ENCODE measurements at places on chromosomes 1 and 21.
A peak's percentile ranks its signal among the peaks of the same experiment; 100 is the strongest.

- H3K4me1 ChIP-seq: no peaks in the 10 kb centered on the region
- H3K27ac ChIP-seq: no peak overlapping the region
- H3K36me3 ChIP-seq: no peaks in the 10 kb centered on the region
- no peak for DNase-seq
- H3K27me3 ChIP-seq: peaks cover 19% of the 10 kb centered on the region
Observed at GRCh38 chr1:173134029-173134428, 73.1 kb downstream of the TNFSF4 start.

DNA sequence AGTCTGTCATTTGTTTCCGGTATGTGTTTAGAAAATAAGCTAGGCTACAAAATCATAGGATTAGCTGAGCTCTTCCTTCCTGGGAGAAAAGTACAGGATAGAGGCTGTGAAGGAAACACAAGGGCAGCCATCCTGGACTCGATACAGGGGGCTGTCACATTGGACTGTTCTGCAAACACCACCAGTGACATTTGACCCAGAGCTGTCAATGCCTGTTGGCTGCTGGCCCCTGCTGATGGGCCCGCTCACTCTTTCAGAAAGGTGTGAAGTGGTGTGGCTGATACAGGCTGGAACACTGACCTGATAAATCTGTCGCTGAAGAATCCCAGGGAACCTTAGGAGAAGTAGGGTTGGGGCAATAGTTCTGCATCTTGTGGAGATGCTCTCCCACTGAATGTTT lies 183.1 kb downstream of the RHOU start:
- no peaks in the 10 kb centered on the region for H3K36me3 ChIP-seq
- H3K4me3 ChIP-seq: no peak overlapping the region
- H3K27me3 ChIP-seq: no peaks in the 10 kb centered on the region
- H3K27ac ChIP-seq: no peak overlapping the region
- H3K4me1 ChIP-seq: no peaks in the 10 kb centered on the region

GRCh38 chr1:167548059-167548932 lies 5.3 kb downstream of the CREG1 start:
- DNase-seq: no peak
- no peaks in the 10 kb centered on the region for H3K27me3 ChIP-seq
- H3K4me1 ChIP-seq: peaks cover 40% of the 10 kb centered on the region
- H3K4me3 ChIP-seq: no peak overlapping the region
- H3K36me3 ChIP-seq: no peaks in the 10 kb centered on the region
- H3K27ac ChIP-seq: no peak overlapping the region

GRCh38 chr1:84365225-84366221 lies 32.8 kb upstream of the DNASE2B start:
- no peak overlapping the region for H3K4me3 ChIP-seq
- no peaks in the 10 kb centered on the region for H3K36me3 ChIP-seq
- H3K4me1 ChIP-seq: peaks cover 14% of the 10 kb centered on the region

- no peak overlapping the region for H3K27ac ChIP-seq
- no peak for DNase-seq
- H3K4me3 ChIP-seq: no peak overlapping the region
- peaks cover 19% of the 10 kb centered on the region for H3K27me3 ChIP-seq
- H3K36me3 ChIP-seq: no peaks in the 10 kb centered on the region
Observed at GRCh38 chr1:22334860-22335550, 116.6 kb upstream of the ZBTB40 start.

DNA sequence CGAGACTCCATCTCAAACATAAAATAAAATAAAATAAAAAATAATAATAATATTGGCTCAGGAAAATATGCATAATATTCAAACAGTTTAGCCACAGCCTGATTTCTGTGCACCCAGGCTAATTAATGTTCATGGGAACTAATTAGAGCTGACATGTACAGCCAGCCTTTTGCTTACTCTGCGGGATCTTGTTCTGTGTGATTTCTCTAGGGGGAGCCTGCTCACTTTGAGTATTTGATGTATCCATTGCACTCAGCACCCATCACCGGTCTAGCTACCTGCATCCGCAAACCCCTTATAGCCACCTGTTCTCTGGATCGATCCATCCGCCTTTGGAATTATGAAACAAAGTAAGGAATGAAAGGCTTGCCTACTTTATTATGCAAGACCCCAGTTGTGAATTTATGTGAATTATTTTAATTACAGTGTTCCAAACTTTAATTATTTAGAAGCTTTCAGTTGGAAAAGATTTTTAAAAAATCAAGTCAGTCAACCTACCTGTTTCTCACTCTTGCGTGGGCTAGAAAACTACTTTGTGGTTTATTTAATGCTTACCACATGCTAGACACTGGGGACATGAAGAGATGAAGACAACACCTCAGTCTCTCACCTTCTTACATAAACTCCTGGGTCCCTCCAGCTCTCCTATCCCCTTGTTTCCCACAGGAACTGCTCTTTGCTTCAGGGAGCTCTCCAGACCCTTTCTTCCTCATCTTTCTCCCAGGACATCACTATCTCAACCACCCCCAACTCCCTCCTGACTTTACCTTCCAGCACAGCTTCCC lies 25.4 kb downstream of the CFAP57 start:
- no peak overlapping the region for H3K27ac ChIP-seq
- no peaks in the 10 kb centered on the region for H3K4me1 ChIP-seq

DNA sequence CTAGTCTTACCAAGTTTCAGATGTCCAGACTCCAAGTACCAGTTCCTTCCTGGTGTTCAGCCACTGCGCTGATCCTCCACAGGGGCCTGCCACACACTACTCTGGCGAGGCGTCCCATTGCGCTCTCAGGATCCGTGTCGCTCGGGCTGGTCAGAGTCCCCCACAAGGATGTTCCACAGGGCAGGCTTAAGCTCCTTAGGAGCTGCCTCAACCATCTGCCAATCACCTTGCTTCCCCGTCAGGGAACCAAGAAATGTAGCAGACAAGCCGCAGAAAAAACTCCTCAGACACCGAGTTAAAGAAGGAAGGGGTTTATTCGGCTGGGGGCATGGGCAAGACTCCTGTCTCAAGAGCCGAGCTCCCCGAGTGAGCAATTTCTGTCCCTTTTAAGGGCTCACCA lies 9.8 kb downstream of the OR2W3 start:
- H3K27me3 ChIP-seq: no peaks in the 10 kb centered on the region
- no peak overlapping the region for H3K27ac ChIP-seq
- no peak for DNase-seq

GRCh38 chr1:246275036-246275435 lies 232.0 kb downstream of the SMYD3 start:
- no peaks in the 10 kb centered on the region for H3K4me1 ChIP-seq
- no peak for DNase-seq
- no peaks in the 10 kb centered on the region for H3K27me3 ChIP-seq
- no peak overlapping the region for H3K27ac ChIP-seq

DNA sequence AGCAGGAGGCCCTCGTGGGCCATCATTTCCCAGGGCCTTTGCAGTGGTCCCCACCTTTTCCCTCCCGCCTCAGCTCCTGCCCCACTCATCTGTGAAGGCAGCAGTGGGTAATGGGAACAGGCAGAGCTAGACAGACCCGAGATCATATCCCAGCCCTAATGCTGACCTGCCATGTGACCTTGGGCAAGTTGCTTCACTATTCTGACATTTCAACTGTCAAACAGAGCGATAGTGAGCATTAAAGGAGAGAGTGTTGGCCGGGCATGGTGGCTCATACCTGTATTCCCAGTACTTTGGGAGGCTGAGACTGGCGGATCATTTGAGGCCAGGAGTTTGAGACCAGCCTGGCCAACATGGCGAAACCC lies 51.7 kb downstream of the RPS6KA1 start:
- no peaks in the 10 kb centered on the region for H3K27me3 ChIP-seq
- peak overlapping the region; percentile 82 for H3K4me3 ChIP-seq
- no peak for DNase-seq

GRCh38 chr1:29240986-29241385 lies 4.7 kb downstream of the PTPRU start:
- peaks cover 15% of the 10 kb centered on the region for H3K4me1 ChIP-seq
- H3K36me3 ChIP-seq: peaks cover 3% of the 10 kb centered on the region
- no peak for DNase-seq
- peaks cover 52% of the 10 kb centered on the region for H3K27me3 ChIP-seq

DNA sequence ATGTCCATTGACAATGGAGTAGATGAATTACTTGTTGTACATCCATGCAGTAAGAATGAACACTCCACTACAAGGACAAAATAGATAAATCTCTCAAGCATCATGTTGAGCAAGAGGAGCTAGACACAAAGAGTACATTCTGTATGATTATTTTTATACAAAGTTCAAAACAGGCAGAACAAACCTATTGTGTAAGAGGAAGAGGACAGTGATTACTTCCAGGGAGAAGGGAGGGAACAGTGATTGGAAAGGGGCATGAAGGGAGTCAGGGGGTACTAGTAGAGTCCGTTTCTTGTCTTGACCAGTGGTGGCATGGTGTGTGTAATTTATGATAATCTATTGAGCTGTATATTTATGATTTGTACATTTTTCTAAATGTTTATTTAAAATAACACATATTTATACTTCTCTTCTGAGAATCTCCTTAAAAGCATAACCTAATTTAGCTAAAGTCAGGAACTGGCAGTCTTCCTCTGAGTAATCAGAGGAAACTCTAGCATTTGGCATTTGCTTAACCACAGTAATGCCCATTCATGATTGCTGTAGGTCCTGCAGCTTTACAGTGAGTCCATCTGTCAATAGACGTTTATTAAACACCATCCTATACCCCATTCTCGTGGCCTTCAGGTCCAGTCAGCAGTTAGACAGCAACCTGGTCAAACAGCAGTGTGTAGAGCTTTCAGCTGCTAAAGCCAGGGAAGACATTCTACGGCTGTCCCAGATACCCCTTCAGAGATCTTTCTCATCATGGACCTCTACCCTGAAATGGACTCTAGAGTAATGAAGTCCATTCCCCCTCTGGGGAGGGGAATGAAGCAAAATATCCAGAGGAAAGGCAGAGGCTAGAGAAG lies 114.1 kb upstream of the GALNT2 start:
- peaks cover 3% of the 10 kb centered on the region for H3K36me3 ChIP-seq
- no peak for DNase-seq
- no peaks in the 10 kb centered on the region for H3K27me3 ChIP-seq
- H3K4me1 ChIP-seq: peaks cover 12% of the 10 kb centered on the region
- no peak overlapping the region for H3K4me3 ChIP-seq

DNA sequence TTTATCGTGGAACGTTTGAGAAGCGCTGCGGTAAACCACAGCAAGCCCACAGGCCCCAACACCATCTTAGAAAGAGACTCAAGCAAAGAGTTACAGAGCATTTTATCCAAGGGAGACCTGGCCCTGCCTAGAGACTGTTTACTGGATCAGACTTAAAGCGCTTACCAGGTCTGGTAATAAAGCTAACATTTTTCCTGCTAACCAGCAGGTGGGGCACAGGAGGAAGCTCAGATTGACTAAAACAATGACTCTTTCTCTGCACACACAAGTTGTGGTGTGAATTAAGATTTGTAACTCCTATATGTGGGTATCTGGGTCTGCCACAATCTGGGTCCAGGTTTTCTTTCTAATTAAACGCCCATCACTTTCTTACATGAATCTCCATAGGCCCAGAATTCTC lies 136.5 kb upstream of the ETS2 start:
- no peaks in the 10 kb centered on the region for H3K4me1 ChIP-seq
- peaks cover 20% of the 10 kb centered on the region for H3K27me3 ChIP-seq
- no peak overlapping the region for H3K27ac ChIP-seq
- no peaks in the 10 kb centered on the region for H3K36me3 ChIP-seq

- no peak for DNase-seq
- peaks cover 6% of the 10 kb centered on the region for H3K27me3 ChIP-seq
- H3K36me3 ChIP-seq: no peaks in the 10 kb centered on the region
- H3K4me1 ChIP-seq: peaks cover 7% of the 10 kb centered on the region
- no peak overlapping the region for H3K4me3 ChIP-seq
Observed at GRCh38 chr21:15687208-15687607, 42.6 kb upstream of the USP25 start.

DNA sequence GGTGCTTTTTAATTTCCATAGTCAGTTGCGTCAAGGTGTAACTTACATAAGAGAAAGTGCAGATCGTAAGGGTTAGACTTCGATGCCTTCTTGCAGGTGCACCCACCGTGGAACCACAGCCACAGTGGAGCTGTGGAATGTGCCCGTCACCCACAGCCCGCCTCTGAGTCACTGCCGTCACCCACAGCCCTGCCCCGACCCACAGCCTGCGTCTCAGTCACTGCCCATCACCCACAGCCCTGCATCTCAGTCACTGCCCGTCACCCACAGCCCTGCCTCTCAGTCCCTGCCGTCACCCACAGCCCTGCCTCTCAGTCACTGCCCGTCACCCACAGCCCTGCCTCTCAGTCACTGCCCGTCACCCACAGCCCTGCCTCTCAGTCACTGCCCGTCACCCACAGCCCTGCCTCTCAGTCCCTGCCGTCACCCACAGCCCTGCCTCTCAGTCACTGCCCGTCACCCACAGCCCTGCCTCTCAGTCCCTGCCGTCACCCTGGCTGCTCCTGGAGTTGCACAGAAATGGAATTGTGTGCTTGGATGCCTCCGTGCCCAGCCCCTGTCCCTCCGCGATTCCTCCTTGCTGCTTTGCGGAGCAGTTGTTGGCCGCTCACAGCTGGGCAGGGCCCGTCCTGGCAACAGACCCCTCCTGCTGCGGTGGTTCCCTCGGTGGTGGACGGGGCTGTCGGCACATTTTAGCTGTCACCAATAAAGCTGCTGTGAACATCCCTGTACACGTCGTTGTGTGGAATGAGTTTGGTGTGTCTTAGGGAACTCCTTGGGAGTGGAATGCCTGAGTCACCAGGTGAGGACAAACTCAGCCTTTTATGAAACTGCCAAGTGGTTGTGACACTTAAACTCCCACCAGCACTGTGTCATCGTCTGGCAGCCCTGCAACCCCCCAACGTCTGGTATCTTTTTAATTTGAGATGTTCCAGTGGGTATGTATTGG lies 44.9 kb upstream of the COL6A2 start:
- peaks cover 25% of the 10 kb centered on the region for H3K4me1 ChIP-seq
- peak overlapping the region; percentile 54 for H3K27ac ChIP-seq
- DNase-seq: peak; percentile 64
- peaks cover 12% of the 10 kb centered on the region for H3K27me3 ChIP-seq

GRCh38 chr1:19662313-19662712 lies 2.4 kb upstream of the HTR6 start:
- H3K4me1 ChIP-seq: peaks cover 11% of the 10 kb centered on the region
- no peak for DNase-seq
- no peak overlapping the region for H3K27ac ChIP-seq

- peaks cover 2% of the 10 kb centered on the region for H3K36me3 ChIP-seq
- H3K4me3 ChIP-seq: no peak overlapping the region
Observed at GRCh38 chr1:223243441-223244050, 100.5 kb upstream of the TLR5 start.

GRCh38 chr1:159532922-159533321 lies 2.9 kb downstream of the OR10J5 start:
- no peak for DNase-seq
- H3K4me1 ChIP-seq: no peaks in the 10 kb centered on the region
- H3K27me3 ChIP-seq: no peaks in the 10 kb centered on the region
- no peak overlapping the region for H3K4me3 ChIP-seq
- H3K27ac ChIP-seq: no peak overlapping the region
- H3K36me3 ChIP-seq: no peaks in the 10 kb centered on the region

GRCh38 chr21:45629046-45629981 lies 14.2 kb upstream of the PCBP3 start:
- H3K27me3 ChIP-seq: no peaks in the 10 kb centered on the region
- H3K4me3 ChIP-seq: no peak overlapping the region
- peaks cover 5% of the 10 kb centered on the region for H3K4me1 ChIP-seq

DNA sequence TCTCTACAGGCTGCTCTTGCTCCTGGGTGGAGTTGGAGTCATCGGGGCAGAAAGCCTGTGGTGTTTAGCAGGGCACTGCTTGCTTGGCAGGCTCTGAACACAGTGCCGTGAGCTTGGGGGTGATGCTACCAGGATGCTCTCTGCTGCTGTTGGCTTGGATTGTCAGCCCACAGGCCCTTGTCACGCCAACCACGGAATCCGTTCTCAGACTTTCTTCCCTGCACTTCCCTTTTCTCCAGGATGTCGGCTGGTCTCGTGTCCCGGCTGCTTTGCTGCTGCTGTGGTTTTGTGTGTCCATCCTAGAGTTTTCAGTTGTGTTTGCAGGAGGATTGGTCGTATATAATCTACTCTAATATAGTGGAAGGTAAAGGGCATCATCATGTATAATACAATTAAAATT lies 44.4 kb upstream of the TTC34 start:
- no peak overlapping the region for H3K4me3 ChIP-seq
- no peaks in the 10 kb centered on the region for H3K27me3 ChIP-seq
- no peak overlapping the region for H3K27ac ChIP-seq
